ENCODE measurements at places on chromosomes 12 and 14.

GRCh38 chr14:60758885-60759284, 24.3 kb downstream of the MNAT1 start:
- no peak for DNase-seq

- no peak for DNase-seq
These were observed 398.4 kb upstream of the RGS6 start for GRCh38 chr14:71533800-71534199.

DNA sequence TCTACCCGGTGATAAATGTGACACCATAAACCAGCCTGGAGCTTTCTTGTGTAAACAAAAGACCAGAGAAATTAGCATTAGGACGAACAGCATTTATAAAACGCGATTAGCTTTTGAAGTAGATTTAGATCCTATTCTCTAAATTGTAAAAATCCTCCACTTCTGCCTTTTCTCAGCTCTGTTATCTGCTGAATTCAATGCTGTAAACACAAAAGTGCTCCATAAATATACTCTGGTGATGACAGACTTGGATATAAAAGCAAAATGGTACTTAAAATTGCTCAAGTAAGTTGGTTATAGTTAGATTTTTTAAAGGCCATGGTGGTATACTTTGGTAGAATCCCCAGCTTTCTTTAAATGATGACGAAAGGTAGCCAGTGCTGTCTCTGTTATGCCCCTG, 114.6 kb upstream of the RMST start:
- DNase-seq: no peak

DNA sequence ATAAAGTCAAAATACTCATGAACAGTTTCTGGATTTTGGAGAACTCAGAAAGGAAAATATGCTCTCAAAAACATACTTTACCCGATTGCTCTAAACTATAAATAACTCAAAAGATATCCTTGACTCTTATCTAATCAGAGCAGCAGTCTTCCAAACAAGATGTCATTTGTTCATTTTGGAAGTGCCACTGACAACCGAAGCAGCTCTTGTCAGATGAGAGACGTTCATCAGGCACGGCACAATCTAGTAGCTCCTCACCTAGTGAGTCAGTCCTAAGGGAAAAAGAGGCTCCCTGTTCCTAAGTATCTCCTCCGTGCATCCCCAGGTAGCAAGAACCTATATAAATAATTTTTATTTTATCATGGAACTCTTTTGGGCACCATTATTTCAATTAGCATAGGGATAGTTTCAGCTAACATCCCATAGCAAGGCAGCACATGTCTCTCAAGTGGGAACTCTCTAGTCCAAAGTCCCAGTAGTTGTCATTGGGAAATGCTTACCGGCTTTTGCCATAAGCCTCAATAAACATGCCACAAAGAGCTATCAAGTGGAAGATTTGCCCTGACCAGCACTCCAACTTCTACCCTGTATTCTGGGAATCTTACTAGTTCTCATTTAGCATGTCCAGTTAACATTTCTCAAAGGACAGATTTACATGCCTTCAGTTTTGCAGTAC, 14.1 kb upstream of the TMEM263 start:
- no peak for DNase-seq

DNA sequence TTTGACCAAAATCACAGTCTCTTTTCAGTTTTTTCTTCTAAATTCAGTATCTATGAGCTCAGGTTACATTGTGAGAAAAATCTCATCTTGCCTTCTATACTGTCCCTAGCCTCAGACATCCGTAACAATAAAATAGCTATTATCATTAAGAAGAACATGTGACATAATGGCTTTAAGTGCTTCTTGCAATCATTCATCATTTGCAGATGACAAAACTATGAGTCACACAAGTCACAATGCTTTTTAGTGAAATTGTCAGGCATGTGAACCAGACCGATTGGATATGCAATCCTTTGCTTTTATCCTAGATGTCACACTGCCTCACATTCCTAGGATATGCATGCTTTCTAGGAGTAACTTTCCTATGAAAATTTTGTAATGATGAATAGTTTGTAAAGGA, 313.1 kb downstream of the SLC6A15 start:
- DNase-seq: no peak

GRCh38 chr12:47303207-47303606, 223.4 kb upstream of the AMIGO2 start:
- no peak for DNase-seq

DNA sequence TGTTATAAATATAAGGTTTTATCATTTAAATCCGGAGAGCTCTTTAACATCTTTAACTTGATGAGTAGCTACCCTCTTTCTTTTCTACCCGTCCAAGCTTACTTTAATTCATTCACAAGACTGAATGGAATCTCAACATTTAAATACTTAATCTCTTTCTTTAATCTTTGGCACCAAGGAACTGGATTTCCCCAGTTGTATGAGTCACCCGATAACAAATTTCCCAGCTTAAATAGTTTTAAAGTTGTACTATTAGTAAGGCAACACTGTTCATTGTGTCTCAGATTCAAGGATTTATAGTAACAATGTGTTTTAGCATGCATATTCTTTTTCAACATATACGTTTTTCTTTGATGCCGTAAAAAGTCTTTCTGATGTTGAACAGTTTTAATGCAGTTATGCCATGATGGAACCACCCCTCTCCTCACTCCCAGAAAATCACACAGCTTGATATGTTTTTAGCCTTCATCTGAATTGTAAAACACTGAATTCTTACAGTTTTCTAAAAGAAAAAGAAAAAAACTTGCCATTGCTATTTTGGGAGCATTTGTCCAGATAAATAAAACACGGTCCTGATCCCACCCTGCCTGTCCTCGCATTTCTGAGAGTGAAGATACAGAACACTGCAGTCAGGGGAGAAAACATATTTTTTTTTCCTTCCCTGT, 16.0 kb upstream of the LRP6 start:
- DNase-seq: no peak

DNA sequence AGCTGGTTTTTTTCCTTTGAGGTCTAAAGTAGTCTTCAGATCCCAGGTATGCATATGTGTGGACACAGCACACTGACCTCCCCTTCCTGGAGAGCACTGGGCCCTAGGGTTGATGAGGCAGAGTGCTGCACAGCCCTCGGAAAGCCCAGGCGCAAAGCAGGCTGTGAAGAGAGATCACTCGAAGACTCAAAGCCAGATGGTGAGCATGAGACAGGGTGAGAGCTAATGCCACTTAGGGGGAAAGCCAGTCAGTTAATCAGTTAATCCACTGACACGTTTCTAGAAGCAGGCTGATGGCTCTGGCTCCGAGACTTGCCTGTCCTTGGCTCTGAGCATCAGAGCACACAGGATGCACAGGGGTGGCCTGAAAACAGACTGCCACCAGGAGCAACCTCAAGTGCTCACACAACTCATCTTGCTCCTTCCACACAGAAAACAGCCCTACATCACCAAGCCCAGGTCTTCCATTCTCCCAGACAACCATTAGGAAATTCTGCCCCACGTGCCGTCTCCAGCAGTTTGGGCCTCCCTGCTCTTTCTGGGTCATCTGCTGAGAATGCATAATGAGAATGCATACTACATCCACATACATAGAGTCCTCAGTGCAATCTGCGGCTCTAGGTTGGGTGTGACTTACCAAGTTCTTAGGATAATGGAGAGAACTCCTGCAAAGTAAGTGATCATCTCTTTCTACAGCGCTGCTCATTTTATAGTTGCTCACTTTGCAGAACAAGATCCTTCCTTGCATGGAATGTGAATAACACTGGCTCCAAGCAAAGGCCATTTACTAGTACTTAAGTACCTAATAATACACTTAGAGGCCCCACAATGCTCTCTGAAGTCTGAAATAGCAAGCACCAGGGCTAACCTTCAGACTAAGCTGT, 12.0 kb downstream of the AQP6 start:
- no peak for DNase-seq

DNA sequence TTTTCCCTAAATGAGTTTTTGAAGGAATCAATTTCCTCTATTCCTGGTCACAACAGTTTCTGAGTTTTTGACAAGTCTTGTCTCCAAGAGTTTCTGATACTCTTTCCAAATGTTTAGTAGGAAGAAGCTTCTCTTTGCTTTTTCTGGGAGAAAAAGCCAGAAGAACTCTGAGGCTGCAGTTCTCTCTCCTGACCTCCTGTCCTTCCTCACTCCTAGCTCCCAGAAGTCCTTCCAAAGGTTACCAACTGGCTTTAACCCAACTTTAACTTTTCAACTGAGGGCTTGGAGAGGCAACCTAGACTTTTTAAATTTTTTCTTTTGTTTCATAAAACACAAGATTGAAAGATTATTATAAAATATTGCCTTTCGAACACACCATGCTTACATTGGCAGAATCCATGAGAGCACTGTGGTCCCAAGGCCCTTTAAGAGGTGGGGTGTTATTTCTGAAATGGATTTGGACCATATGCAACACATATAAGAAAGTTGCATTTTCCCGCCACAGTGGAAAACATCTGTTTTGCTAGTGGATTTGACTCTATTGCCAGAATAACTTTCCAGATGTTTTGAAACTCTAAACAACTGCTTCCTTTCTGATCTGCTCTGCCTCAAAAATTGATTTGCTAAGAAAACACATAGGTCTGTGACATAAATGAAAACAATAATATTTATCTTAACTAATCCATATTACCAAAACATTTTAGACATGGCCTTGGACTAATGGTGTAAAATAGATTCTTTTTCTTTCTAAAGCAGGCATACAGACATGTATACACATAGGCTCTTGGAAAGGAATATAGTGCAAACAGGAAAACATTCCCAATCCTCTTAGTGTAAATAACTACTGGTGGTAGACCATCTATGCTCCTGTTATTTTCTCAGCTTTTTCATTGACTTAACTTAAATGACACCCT, 22.3 kb upstream of the EPS8 start:
- no peak for DNase-seq

GRCh38 chr14:95136631-95137030, 20.7 kb downstream of the DICER1 start:
- no peak for DNase-seq

- DNase-seq: no peak
These were observed 9.4 kb downstream of the KCNA1 start for GRCh38 chr12:4918950-4919660.

- no peak for DNase-seq
These were observed 7.9 kb downstream of the ATF7 start for GRCh38 chr12:53618275-53618674.

DNA sequence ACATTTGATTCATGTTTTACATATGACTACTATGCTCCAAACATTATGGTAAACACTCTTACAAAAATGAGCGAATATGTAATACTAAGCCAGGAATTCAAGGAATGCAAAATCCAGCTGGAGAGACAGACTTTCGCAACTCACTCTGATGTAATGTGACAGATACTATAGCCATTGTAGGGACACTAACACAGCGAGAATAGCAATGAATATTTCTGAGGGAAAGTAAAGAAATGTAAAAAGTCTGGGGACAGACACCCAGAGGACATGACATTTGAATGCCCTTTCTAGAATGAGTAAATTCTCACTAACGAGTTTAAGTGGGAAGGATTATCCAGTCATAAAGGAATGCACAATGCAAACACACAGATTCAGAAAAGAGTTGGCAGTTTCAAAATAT, 121.9 kb downstream of the PIK3C2G start:
- DNase-seq: no peak

GRCh38 chr12:70929029-70929428, 8.5 kb upstream of the PTPRR start:
- no peak for DNase-seq

- DNase-seq: no peak
These were observed 109.6 kb downstream of the DICER1 start for GRCh38 chr14:95047754-95048153.

DNA sequence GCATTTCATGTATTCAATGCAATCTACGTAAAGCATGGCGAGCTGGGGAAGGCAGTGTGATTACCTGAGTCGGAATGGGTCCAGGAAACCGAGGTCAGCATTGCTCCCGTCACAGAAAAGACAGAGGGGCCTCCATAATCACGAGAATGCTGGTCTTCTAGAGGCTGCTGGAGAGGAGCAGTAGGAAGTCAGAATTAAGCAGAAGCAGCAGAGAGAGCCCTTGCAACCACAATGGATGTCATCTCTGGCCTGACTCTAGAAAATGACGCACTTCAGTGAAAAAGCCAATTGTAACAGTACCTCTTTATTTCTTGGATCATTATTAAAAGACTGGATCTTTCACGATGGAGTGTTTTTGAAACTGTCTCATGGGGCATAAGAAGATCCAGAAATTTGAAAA, 69.5 kb upstream of the FOXN3 start:
- DNase-seq: no peak

DNA sequence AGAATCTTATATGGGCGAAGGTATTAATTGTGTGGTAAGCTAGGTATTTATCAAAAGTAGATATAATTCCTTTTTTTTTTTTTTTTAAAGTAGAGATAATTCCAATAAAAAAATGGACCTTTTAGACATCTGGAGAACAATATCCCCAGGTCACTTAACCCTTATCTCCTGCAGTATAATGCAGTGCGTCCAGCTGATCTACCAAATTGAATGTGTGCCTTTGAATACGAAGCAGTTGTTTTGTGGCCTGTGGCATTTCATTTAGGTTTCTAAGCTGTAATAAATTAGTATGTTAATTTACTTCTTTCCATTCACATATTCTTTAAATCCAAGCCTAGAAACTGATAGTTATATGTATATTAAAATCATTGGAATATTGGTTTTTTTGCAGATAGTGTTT, 3.1 kb downstream of the FUT8 start:
- no peak for DNase-seq

DNA sequence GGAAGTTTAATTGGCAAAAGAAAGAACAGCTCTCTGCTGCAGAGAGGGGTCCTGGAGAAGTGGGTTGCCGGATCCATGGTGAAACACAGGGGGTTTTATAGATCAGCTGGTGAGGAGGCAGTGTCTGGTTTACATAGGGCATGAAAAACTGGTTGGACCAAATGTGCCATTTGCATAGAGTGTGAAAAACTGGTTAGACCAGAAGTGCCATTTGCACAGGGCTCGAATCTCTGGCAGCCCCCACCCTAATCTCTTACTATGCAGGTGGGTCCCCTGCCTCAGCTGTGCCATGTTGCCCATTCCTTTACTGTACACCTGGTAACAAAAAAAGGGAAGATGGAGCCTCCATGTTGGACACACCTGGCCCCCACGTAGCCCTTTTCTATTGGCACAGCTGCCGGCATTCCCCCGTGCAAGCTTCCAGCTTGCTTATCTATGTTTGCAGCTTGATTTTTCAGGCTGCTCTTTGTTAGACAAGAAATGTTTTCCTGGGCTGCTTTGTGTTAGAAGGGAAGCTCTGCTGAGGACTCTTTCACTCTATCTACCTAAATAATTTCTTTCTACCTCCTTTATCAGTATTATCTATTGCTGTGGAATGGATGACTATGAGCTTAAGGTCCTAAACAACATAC, 61.1 kb upstream of the TMEM132D start:
- no peak for DNase-seq

GRCh38 chr12:71162832-71163763, 5.3 kb upstream of the TSPAN8 start:
- no peak for DNase-seq

- no peak for DNase-seq
These were observed 12.8 kb upstream of the GSG1 start for GRCh38 chr12:13116259-13116658.

DNA sequence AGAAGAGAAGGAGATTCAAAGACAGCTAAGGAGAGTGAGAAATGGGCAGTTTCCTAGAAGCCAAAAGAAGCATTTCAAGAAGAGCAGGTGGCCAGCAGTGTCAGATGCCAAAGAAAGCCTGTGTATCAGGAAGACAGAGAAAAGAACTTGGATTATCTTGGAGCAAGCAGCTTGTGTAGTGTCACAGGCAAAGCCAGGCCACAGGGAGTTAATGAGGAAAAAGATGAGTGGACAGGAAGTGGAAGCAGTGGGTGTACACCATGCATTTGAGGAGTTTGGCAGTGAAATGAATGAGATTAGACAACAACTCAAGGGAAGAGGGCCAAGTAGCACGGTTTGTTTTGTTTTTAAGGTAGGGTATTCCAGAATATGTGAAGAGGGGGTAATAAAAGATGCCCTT, 5.6 kb upstream of the MYH7 start:
- DNase-seq: no peak

GRCh38 chr14:24057271-24057670, 5.5 kb downstream of the CARMIL3 start:
- DNase-seq: no peak

Measured in activated T-cell treated with anti-CD3 and anti-CD28 coated beads for 24 hours (primary cell).